Aorta (tissue), 5 donors: ENCODE measurements at places on chromosomes 1 and 21. TPM values are rescaled to one million over a fixed set of nuclear protein-coding genes. Genes with fewer than 3 reads are reported as not detected.

The DCST2 gene
- total RNA-seq = 0.75 TPM

The NIT1 gene
- 31.1 TPM for total RNA-seq

The ACTA1 gene
- 46.8 TPM for total RNA-seq

The CLDN19 gene
- 0.39 TPM for total RNA-seq

The EXO1 gene
- 1.5 TPM for total RNA-seq
